ENCODE measurements at places on chromosomes 5 and 9.

GRCh38 chr5:153711755-153712154 lies 221.3 kb downstream of the GRIA1 start:
- DNase-seq = no peak

- no peak for DNase-seq
Measured at GRCh38 chr9:37921546-37922300, 17.8 kb upstream of the SLC25A51 start.

GRCh38 chr9:78073722-78074121 lies 42.1 kb upstream of the GNAQ start:
- DNase-seq = no peak

DNA sequence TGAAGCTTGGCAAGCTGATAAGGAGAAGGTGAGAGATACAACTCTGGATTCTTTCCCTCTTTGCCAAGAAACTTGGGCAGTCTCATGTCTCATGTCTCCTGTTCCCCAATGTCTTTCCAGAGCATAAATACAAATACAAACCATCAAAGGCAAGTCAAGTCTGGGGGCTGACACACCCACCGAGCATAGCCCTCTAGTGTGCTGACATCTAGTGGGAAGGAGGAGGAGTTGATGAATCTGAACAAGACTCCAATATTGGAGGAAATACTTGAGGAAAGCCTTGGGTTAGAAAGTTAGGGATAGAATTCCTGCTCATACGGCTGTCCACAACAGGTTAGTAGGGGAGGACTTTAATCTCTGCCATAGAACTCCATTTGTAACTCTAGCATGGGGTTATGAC lies 8.6 kb downstream of the MLANA start:
- no peak for DNase-seq

DNA sequence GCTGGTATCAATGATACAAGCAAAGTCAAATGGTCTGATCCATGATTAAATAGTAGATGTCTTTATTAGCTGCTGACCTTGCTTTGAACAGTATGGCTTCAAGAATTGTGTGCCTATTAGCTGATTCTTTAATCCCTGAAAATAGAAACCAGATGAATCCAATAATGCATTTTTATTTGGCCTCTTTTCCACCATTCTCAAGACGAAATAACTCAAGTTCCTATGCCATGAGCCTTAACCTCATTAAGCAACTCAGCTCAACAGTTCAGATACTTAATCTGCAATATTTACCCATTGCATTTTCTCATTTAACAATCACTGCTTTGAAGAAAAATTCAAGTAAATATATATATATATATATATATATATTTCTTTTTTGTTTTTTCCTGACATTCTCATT lies 588.6 kb upstream of the MEF2C start:
- DNase-seq = no peak

DNA sequence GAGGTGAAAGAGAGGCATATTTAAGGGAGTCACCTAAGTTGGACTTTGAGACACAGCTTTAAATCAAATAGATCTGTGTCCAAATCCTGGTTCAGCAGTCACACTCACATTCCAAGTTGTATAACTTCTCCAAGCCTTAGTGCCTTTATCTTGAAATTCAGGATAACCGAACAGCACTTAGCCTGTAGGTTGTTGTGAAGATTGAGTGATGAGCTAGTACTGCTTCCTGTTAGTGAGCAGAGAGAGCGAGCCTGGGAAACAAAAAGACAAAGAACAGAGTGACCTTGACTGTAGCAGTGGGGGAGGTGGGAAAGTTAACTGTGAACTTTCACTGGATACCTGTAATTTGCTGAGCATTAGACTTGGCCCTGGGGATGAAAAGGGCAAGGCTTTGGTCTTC lies 22.4 kb downstream of the MAML1 start:
- DNase-seq = no peak

DNA sequence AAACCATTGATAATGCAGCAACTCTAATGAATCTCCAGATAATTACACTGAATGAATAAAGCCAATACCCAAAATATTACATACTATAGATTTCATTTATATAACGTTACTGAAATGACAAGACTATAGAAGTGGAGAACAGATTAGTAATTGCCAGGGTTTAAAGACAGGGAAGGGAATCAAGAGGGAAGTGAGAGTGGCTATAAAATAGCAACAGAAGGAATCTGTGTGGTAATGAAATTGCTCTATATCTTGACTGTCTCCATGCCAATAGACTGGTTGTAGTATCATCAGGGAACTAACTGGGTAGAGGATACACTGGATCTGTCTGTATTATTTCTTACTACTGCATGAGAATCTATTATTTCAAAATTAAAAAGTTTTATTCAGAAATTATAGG lies 396.5 kb upstream of the RPS23 start:
- DNase-seq = no peak

- no peak for DNase-seq
Measured at GRCh38 chr9:87237336-87237735, 260.3 kb upstream of the DAPK1 start.

DNA sequence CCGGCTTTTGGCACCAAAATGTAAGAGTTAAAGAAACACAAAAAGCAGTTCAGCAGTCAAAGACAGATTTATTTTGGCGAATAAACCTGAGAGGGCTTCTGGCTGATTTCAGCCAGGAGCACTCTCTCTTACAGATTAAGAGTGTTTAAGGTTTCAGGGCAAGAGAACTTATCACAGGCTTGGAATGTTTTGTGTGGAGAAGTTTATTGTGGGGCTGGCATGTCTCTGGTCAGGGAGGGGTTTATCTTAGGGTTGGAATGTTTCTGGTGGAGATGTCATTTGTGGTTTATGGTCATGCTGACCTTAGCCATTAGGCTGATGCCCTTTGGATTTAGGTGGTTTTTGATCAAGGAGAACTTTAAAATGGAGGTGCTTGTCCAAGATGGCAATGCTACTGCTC lies 622.3 kb upstream of the PTPRD start:
- no peak for DNase-seq

DNA sequence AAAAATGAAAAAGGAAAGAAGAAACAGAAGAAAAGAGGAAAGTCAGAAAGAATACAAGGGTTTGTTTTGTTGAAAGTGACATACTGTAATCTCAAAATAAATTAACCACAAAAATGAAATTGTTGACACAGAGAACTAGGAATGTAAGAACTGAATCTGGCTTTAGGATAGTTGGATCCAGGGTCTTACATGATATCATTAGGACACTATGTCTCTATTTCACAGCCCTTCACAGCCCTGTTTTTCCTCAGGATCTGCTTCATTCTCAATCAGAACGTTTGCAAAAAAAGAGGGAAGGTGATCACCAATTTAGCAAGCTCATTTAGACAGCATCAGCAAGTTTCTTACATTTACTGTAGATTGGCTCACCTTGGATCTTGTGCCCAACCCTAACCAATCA lies 188.5 kb upstream of the NREP start:
- no peak for DNase-seq

GRCh38 chr5:65871182-65871581 lies 55.2 kb upstream of the ERBIN start:
- DNase-seq = no peak

DNA sequence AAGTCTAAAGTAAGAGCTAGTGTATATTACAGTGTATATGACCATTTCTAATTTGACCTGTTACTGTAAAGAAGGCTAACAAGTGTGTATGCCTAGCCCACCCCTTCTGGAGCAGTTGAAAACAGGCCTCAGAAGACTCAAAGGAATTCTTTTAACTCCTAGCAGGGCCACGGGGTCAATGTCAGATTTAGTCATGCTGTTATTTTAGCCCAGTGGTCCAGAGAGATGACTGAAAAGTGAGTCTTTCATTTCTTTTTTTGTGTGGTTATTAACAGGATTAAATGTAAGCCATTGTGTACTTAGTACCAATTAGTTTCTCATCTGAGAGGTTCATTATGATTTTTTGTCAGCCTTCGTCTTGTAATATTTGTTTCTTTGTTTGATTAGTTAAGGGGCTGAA lies 24.4 kb downstream of the ZCCHC7 start:
- DNase-seq = peak; percentile 11

GRCh38 chr9:38243993-38244392 lies 148.5 kb upstream of the ALDH1B1 start:
- DNase-seq = no peak

DNA sequence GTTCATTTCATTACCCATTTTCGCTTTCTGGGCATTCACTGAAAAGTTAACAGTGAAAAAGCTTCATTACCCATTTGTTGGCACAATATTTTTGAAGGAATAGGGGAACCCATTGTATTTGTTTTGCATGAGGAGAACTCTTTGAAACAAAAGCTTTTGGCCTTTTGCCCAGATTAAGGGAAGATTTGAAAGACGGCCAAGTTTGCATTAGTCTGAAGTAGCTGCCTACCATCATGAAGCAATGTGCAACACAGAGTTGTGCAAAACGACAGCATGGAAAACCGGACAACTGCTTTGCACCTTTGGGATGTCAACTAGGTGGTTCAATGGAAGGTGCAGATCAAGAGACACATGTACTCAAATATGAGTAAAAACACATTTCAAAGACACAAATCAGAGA lies 84.9 kb downstream of the TRPM3 start:
- DNase-seq = no peak

DNA sequence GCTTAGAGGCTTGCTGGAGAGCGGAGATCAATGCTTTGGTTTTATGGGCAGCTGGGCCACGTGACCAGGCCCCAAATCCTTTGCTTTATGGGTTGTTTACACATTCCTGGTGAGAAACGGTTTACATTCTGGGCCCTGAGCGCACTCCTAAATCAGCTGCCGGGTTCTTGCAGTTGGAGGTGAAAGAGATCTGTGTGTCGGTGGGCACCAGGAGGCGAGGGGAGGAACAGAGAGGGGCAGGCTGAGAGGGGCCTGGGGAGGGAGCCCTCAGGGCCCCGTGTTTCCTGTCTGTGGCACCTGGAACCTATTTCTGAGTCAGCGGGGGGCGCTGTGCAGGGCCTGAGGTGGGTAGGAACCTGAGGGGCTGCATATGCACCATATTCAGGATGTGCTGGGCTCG lies 63.5 kb upstream of the HAND1 start:
- no peak for DNase-seq

GRCh38 chr9:118959366-118959765 lies 409.9 kb downstream of the BRINP1 start:
- DNase-seq = no peak

DNA sequence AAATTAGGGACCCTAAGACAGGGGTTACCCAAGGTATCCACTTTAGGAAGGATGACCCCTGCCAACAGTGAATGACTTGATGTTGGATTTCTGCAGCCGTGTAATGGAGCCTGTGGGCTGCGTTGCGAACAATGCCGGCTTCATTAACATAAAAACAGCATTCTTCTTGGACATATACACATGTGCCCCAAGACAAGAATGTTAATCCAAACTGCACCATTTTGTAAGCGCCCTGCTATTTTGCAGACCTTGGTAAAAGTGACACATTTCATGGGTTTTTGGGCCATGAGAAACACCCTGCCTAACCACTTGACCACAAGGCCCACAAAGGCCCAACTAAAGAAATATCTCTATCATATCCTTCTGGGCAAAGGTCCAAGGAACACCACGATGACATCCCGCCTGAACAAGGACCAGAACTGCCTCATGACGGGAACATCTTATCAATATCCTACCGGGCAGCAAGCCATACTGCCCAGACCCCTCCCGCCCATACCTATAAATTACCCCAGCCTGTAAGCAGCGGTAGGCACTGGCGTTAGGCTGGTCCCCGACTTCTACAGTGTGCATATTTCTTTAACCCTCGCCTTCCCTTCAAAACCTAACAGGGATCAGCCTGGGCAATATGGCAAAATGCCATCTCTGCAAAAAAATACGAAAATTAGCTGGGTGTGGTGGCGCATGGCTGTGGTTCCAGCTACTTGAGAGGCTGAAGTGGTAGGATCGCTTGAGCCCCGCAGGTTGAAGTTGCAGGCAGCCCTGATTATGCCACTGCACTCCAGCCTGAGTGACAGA lies 9.7 kb upstream of the PDCD1LG2 start:
- DNase-seq = no peak

DNA sequence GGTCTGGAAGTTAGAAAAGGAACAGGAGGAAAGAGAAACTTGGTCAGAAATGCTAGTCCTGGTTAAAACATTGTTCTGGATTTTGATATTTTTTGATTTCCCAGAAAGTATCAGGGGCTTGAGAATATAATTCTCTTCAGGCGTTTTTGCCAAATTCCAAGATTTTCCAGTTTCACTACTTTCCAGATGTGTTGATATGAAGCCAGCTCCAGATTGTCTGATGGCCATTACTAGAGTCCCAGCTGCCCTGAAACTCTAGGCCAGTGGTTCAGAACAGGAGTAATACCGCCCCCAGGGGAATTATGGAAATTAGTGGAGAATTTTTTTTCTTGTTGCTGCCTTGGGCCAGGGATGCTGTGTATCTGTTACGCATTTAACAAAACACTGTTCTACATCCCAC lies 88.6 kb downstream of the KCNN2 start:
- DNase-seq = no peak

GRCh38 chr5:77669677-77670076 lies 31.2 kb upstream of the OTP start:
- no peak for DNase-seq

GRCh38 chr9:82998409-82998808 lies 64.5 kb downstream of the RASEF start:
- no peak for DNase-seq

DNA sequence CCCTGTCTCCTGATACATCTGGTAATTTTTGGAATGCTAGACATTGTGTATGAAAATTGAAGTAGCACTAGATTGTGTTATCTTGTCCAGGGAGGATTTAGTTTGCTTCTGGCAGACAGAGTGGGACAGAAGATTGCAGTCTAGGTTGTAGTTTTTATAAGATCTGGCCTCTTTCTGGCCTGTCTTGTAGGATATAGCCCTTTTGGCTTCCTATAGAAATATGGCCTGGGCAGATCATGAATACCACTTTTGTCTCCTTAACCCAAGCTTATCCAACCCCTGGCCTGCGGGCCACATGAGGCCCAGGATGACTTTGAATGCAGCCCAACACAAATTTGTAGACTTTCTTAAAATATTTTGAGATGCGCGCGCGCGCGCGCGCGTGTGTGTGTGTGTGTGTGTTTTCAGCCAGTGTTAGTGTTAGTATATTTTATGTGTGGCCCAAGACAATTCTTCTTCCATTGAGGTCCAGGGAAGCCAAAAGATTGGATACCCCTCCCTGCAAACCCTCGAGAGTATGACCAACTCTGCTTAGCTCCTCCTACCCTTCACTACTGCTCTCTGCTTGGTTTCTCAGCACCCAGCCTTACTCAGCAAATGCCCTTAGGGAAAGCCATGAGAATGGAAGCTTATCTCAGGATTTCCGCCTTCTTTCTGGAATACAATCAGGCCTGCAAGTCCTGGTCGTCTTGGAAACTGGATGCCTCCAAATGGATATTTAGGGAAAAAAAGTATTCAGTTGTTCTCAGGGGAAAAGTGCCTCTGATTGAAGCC lies 26.5 kb downstream of the ANKRD33B start:
- DNase-seq = no peak

- DNase-seq = no peak
Measured at GRCh38 chr9:104027295-104027694, 66.8 kb upstream of the SMC2 start.

- DNase-seq = no peak
Measured at GRCh38 chr5:176614805-176615478, 5.0 kb upstream of the GPRIN1 start.

GRCh38 chr5:1951165-1951816 lies 68.6 kb upstream of the IRX4 start:
- no peak for DNase-seq

Measured in GM10248 (cell line).